Endothelial cell of umbilical vein (primary cell): ENCODE measurements at places on chromosomes 12 and 14. TPM values are rescaled to one million over a fixed set of nuclear protein-coding genes. Genes with fewer than 3 reads are reported as not detected.

Gene LRRC9
- not detected in 2 replicates for total RNA-seq

Gene KRT80
- 21.7 and 23.7 TPM in 2 replicates for total RNA-seq

Gene TMEM233
- total RNA-seq, result not detected in 2 replicates

Gene RNASE1
- total RNA-seq, result 182 and 216 TPM in 2 replicates

Gene KRT79
- total RNA-seq, result not detected in 2 replicates

Gene C14orf132
- 3.6 and 7.6 TPM in 2 replicates for total RNA-seq

Gene DAAM1
- total RNA-seq, result 25.3 and 32.0 TPM in 2 replicates

Gene TRPV4
- total RNA-seq, result 8.8 and 12.3 TPM in 2 replicates

Gene CPSF6
- 86.2 and 91.7 TPM in 2 replicates for total RNA-seq

Gene FSCB
- not detected in 2 replicates for total RNA-seq

Gene NTN4
- total RNA-seq, result 105 and 120 TPM in 2 replicates

Gene FAM186B
- total RNA-seq, result 0.21 and 0.33 TPM in 2 replicates

Gene BRAP
- 16.5 and 18.6 TPM in 2 replicates for total RNA-seq

Gene PSMC1
- 129 and 132 TPM in 2 replicates for total RNA-seq

Gene FAM90A1
- total RNA-seq, result not detected in 2 replicates

Gene CEBPE
- not detected in 2 replicates for total RNA-seq

Gene CHPT1
- total RNA-seq, result 19.3 and 25.3 TPM in 2 replicates

Gene KSR2
- total RNA-seq, result 5.2 and 6.6 TPM in 2 replicates

Gene OR6C75
- not detected in 2 replicates for total RNA-seq

Gene FERMT2
- 108 and 113 TPM in 2 replicates for total RNA-seq

Gene CFAP54
- 21.5 and 26.9 TPM in 2 replicates for total RNA-seq

Gene KRT6C
- not detected in 2 replicates for total RNA-seq

Gene KICS2
- 3.2 and 3.8 TPM in 2 replicates for total RNA-seq

Gene PIWIL1
- not detected in 2 replicates for total RNA-seq

Gene GLIPR1
- total RNA-seq, result 74.1 and 98.8 TPM in 2 replicates

Gene SMIM41
- not detected in 2 replicates for total RNA-seq

Gene SLC25A21
- total RNA-seq, result 0.92 and 1.4 TPM in 2 replicates

Gene PLEKHG7
- total RNA-seq, result not detected in 2 replicates

Gene PRIMA1
- total RNA-seq, result not detected in 2 replicates

Gene UNC79
- not detected in 2 replicates for total RNA-seq

Gene CDH24
- 20.2 and 21.7 TPM in 2 replicates for total RNA-seq

Gene OTX2
- not detected in 2 replicates for total RNA-seq

Gene MYH6
- not detected in 2 replicates for total RNA-seq

Gene ENDOU
- total RNA-seq, result not detected in 2 replicates

Gene MAP4K5
- total RNA-seq, result 60.1 and 73.7 TPM in 2 replicates

Gene NXPH4
- not detected in 2 replicates for total RNA-seq

Gene RFX4
- total RNA-seq, result not detected in 2 replicates

Gene GZMB
- total RNA-seq, result not detected in 2 replicates

Gene MTERF2
- total RNA-seq, result 6.7 and 9.6 TPM in 2 replicates

Gene SIX4
- total RNA-seq, result 4.7 and 7.5 TPM in 2 replicates

Gene SLCO1A2
- total RNA-seq, result not detected in 2 replicates

Gene BEGAIN
- 0.46 and 0.49 TPM in 2 replicates for total RNA-seq

Gene NFE2
- not detected in 2 replicates for total RNA-seq

Gene PCBP2
- total RNA-seq, result 948 and 995 TPM in 2 replicates
